Effector CD4-positive, alpha-beta T cell (primary cell): ENCODE measurements at places on chromosomes 2 and 18.

GRCh38 chr18:11497585-11497984 lies 111.8 kb upstream of the SLC35G4 start:
- no peak for DNase-seq

GRCh38 chr2:124563426-124563825 lies 538.3 kb downstream of the CNTNAP5 start:
- no peak for DNase-seq

- DNase-seq: no peak
Observed at GRCh38 chr2:241150660-241151530, 628 bp downstream of the PPP1R7 start.

DNA sequence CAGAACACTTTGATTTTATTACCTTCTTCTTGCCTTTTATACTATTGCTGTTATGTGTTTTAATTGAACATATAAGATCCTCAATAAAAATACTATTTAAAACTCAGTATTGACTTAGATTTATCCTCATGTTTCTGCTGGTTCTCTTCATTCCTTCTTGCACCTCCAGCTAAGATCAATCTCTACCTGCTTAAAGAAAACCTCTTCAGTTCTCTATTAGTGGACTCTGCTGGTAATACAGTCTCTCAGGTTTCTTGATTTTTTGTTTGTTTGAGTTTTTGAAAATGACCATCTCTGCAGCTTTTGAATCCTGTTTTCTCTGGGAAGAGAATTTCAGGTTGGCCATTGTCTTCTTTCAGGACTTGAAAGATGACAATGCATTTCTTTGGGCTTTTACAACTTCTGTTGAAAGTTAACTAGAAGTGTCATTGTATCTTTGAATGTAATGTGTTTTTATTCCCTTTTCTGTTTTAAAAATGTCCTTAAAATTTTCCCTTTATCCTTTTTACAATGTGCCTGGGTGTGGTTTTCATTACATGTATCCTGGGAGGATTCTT lies 29.8 kb upstream of the TMEM131 start:
- no peak for DNase-seq

DNA sequence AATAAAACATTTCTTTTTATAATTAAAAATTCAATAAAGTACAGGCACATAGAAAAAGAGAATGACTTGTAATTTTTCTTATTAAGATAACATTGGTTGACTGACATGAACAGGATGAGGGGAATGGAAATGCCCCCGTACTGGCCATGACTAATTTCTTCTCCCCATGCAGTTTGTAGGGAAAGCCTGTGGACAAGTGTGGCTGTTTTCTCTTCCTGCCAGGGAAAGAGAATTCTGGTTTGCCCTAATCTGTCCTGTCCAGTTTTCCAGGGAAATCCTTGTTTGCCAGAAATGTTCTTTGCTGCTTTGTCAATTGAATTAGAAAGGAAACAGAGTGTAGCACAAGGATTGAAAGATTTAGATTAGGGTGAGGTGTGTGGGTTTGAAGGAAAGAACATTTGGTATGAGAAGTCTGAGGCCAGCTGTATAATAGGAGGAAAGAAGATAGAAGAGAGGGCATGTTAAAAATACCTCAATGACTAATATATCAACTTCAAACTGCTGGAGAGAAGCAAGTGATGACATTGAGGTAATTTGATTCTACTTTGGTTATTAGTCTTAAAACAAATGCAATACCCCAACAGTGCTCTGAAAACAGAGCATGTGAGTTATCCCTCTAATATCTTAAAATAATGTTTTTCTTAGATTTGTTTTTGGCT lies 593.9 kb upstream of the ZNF804A start:
- DNase-seq: no peak

DNA sequence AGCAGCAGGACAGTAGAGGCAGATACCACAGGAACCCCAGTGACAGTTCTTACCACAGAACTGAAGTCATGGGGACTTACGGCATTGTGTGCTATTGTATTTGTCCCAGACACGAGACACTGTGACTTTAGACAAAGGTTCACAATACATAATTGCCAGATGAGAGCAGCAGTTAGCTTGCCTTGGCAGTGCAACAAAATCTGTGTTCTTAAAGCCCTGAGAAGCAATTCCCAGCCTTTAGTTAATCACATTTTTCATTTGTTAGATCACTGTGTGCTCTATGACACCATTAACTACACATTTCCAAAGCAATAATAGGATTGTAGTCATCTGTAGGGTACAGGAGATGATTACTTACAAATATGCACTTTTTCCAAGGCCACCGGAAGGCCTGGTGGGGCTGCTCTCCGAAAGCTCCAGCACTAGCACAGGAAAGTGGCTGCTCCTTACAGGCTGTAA lies 97.5 kb upstream of the LDLRAD4 start:
- DNase-seq: no peak
